ENCODE measurements at places on chromosomes 2 and 18. TPM values are rescaled to one million over a fixed set of nuclear protein-coding genes. Genes with fewer than 3 reads are reported as not detected.

AQP12A gene
- not detected for total RNA-seq

DNA sequence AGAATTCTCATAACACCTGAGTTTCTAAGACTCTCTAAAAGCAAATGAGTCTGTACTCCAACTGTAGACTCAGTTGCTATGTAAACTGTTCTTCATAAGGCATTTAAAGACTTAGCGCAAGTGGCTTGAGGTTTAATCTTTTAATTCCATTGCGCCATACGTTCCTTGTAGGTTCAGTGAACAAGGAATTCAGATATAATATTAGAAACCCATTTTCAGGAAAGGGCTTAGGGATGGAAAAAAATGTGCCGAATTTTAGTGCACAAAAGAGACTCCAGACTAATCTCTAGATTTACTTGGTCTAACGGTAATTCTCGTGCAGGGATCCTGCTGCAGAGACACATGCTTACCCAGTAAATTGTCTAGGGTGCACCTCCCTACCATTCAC lies 268.9 kb upstream of the TANK start:
- no peak for DNase-seq
- no peak overlapping the region for H3K27ac ChIP-seq
- no peaks in the 10 kb centered on the region for H3K27me3 ChIP-seq
- no peaks in the 10 kb centered on the region for H3K4me1 ChIP-seq

DNA sequence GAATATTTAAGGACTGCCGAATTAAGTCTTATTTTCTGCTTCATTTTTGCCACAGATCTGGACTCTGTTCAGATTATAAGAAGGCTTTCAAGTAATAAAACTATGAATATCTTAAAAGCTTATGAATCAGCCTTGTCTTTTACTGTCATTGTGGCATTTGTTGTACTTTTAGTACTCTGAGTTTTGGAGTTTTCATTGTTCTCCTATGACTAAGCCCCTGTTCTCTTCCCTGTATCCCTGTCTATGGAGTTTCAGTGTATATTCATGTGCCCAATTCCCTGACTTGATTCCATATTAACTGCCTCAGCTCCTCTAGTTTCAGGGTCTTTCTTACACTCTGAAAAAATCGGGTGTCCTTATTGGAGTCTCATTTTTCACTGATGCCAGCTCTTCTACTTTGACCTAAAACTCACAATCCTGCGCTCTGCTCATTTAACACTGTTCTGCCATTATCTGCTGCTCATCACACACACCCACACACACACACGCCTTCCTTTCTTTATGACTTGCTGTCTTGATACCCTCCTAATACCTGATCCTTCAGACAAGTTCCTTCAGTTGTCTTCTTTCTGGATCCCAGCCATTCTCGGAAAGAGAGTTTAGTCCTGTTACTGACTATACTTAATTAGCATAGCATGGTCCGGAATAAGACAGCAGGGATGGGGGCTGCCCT lies 511.8 kb downstream of the CPS1 start:
- H3K4me3 ChIP-seq = no peak overlapping the region
- H3K36me3 ChIP-seq = no peaks in the 10 kb centered on the region
- no peak for DNase-seq
- H3K27me3 ChIP-seq = no peaks in the 10 kb centered on the region
- no peaks in the 10 kb centered on the region for H3K4me1 ChIP-seq

DNA sequence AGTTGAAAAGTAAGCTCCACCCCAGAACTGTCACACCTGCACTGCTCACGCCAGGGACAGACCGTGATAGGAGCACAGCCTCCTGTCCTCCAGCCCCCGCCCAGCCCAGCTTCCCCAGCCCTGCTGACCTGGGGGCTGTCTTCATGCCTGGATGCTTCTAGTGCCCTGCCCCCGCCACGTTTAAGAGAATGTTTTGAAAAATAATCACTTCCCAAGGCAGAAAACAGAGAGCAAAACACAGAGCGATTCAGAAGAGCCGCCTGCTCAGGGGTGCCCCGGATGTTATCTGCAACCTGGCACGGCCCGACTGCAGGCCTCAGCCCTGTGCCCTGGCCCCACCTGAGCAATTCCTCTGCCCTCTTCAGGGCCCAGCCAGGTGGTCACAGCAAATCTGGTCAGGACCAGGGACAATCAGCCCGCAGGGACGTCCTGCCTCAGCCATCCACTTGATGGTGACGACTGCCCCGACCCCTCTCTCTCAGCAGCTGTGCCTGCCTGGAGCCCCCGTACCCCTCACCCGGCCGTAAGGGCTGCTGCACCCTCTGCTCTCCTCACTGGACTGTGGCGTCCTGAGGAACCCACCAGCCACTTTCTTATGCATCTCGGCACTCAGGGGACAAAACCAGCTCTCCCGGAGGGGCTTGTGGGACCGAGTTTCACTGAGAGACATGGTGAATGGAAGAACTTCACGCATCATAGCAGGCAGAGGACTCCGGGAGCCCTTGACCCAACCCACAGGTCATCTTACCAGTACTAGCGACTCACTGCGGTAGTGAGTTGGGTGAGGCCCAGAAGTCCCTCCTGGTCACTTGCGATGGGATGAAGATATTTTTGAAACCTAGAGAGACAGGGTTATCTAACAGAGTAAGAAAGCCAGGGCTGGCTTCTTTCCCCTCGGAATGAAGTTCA lies 30.2 kb downstream of the ADI1 start:
- no peak for DNase-seq
- no peaks in the 10 kb centered on the region for H3K36me3 ChIP-seq
- H3K4me1 ChIP-seq = no peaks in the 10 kb centered on the region
- H3K27ac ChIP-seq = no peak overlapping the region
- no peak overlapping the region for H3K4me3 ChIP-seq
- H3K27me3 ChIP-seq = no peaks in the 10 kb centered on the region

DNA sequence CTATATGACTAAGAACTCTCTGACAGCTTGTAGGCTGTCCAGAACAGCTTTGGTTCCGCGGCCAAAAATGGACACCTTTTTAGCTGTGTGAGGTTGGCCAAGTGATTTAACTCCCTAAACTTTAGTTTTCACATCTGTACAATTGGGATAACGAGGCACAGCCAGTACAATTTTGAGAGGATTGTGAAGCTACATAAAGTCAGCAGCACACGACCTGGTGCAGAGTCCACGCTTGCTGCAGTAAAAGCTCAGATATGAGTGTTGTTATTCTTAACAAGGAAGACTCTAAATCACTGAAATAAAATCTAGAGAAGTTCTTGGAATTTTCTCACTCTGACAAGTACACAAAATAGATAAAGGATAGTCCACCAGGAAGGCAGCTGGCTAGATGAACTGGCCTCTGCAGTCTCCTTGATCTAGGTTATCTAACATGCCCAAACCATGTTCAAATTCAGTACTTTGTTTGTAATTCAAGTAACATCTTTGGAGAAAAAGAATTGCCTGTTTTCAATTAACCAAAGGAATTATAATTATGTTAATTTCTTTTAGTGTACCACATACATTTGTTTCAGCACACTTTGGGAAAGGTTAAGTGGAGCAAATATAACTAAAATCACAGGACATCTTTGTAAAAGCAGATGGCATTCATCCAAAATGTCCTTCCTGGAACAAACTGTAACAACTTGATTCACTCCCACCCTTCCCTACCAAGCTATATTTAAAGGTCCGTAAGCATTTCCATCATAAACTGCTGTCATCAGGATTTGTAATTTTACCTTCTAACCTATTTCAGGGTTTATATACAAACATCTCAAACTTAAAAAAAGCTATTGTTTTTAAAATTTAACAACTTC lies 201.7 kb upstream of the STK17B start:
- DNase-seq = no peak
- peaks cover 12% of the 10 kb centered on the region for H3K4me1 ChIP-seq
- no peaks in the 10 kb centered on the region for H3K27me3 ChIP-seq
- no peak overlapping the region for H3K4me3 ChIP-seq
- no peak overlapping the region for H3K27ac ChIP-seq

DNA sequence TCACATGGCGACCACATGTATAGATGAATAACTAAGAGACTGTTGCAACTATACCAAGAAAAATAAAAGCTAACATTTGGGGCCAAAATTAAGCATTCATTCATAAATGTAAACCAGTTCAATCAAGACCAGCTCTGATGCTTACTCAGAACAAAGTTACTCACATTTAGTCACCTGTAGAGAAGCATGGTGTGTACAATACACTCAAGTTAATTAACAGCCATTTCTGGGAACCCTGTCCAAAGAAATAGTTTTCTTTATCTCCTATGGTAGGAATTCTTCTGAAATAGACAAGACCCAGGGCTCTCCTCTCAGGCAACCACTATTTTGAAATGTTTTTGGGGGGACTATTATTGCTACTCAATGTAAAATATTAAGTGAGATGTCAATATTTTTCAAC lies 1.6 kb downstream of the SCN3A start:
- H3K4me3 ChIP-seq = no peak overlapping the region
- no peak for DNase-seq
- no peaks in the 10 kb centered on the region for H3K36me3 ChIP-seq
- H3K4me1 ChIP-seq = no peaks in the 10 kb centered on the region
- no peak overlapping the region for H3K27ac ChIP-seq

DNA sequence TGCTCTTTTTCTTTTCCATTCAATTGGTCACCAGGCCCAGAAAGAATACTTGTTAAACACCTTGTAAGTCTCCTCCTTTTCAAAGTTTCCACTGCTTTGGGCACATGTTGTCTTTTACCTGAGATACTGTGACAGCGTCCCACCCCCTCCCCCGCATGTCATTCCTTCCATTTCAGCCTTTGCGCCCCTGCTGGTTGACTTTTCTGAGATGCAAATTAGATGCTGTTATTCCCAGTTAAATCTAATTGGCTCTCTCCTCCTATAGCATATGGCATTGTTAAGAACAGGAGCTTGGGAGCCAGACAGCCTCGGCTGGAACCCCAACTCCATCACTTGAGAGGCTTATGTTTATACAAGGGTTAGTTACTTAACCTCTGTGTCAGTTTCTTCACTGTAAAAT lies 80.3 kb upstream of the GAREM1 start:
- H3K27me3 ChIP-seq = no peaks in the 10 kb centered on the region
- no peak overlapping the region for H3K4me3 ChIP-seq
- no peaks in the 10 kb centered on the region for H3K36me3 ChIP-seq
- H3K27ac ChIP-seq = no peak overlapping the region
- no peaks in the 10 kb centered on the region for H3K4me1 ChIP-seq

DNA sequence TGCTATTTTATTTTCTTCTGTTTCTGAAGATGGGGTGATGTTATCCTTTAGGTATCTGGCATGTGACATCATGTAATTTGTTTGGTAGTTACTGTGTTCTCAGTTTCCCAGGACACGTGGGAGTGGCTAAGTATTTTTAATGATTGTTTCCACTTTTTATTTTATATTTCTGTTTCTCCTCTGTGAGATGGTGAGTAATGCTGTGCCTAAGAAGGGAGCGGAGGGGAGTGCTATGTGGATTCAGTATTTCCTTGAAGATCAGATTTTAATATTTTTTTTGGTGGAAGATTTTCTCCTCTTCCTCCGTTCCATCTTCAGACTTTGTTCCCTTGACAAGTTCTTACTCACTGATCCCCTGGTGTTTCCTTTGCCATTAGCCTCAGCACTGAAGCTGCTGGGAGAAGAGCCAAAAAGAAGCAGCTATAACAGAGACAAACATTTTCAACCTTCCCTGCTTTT lies 180.0 kb upstream of the MMADHC start:
- DNase-seq = no peak
- no peaks in the 10 kb centered on the region for H3K27me3 ChIP-seq
- no peak overlapping the region for H3K4me3 ChIP-seq
- no peak overlapping the region for H3K27ac ChIP-seq

DNA sequence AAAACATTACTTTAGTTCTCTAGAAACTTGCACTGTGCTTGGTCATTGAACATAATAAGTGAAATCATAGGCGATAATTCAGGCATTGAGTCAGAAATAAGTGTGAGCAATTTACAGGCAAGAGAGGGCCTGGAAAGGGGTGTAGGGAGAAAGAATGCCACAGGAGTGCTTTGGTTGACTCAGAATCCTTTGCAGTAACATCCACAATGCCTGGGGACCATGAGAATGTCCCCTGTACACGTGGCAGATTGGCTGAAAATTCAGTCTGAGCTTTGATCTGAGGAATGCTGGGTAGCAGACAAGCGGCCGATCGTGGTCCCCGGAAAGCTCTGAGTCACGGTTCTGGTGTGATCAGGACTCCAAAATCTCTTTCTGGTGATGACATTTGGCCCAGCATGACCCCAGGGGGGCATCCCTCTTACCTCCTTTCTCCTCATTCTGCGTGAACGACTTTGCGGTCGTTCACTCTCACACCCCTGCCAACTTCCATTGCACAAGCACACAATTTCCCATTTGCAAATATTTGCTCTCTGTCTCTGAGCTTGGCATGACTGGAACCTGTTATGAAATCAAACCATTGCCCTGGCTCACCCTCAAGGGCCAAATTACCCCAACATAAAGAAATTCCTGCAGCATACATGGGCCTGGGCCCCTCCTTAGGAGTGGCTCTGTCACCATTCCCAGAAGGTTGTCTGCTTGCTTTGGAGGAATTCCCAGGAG lies 305.0 kb upstream of the EPAS1 start:
- H3K27me3 ChIP-seq = no peaks in the 10 kb centered on the region
- H3K4me1 ChIP-seq = no peaks in the 10 kb centered on the region
- DNase-seq = peak; percentile 46
- no peak overlapping the region for H3K4me3 ChIP-seq

CDK15 gene
- total RNA-seq = 1.2 TPM

CRIM1 gene
- 41.4 TPM for total RNA-seq

DNA sequence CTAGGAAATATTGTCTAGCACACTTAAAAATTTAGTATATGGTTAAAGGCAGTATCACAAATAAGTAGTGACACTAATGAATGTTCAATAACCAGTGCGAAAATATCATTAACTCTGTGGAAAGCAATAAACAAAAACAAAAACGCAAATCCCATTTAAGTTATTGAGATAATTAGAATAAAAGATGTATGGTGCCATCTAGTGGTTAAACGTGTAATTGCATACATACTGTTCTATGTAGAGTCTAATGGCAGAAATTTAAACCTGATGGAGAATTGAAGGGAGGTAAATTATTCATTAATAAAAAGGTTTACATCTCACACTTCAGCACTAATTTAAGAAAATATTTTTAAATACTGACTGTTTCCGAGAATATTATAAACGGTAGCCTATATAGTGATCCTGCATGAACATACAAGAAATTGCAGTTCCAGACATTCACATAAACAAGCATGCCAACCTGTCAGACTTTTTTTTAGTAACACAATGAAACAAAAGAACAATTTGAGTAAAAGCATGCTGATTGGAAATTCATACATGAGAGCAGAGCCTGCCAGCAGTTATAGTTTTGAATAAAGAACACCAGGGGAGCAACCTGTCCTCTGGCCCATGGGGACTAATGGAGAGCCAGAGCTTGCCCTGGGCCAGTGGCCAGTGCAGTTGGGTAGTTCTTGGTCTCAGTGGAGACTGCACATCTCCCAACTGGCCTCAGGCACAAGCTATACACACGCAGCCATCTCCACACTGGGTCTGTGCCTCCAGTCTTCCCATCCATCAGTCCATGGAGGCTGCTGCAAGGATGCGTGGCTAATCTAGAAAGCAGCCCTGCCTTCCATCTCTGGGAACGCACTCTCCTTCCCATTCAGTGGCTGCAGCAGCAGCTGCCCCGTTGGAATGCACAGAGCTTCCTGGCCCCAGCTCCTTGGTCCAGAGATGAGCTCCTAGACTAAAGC lies 28.0 kb downstream of the GCG start:
- no peaks in the 10 kb centered on the region for H3K27me3 ChIP-seq
- H3K4me3 ChIP-seq = no peak overlapping the region
- no peaks in the 10 kb centered on the region for H3K36me3 ChIP-seq
- no peak overlapping the region for H3K27ac ChIP-seq

GRCh38 chr2:112162341-112162740 lies 24.2 kb downstream of the FBLN7 start:
- no peak overlapping the region for H3K27ac ChIP-seq
- no peaks in the 10 kb centered on the region for H3K27me3 ChIP-seq
- no peaks in the 10 kb centered on the region for H3K4me1 ChIP-seq
- no peak overlapping the region for H3K4me3 ChIP-seq

Measured in adrenal gland (tissue), 19 donors.